ENCODE measurements at places on chromosomes 3 and 15.
A peak's percentile ranks its signal among the peaks of the same experiment; 100 is the strongest.

- no peak for DNase-seq
These were observed 83.3 kb downstream of the OCA2 start for GRCh38 chr15:28015855-28016254.

DNA sequence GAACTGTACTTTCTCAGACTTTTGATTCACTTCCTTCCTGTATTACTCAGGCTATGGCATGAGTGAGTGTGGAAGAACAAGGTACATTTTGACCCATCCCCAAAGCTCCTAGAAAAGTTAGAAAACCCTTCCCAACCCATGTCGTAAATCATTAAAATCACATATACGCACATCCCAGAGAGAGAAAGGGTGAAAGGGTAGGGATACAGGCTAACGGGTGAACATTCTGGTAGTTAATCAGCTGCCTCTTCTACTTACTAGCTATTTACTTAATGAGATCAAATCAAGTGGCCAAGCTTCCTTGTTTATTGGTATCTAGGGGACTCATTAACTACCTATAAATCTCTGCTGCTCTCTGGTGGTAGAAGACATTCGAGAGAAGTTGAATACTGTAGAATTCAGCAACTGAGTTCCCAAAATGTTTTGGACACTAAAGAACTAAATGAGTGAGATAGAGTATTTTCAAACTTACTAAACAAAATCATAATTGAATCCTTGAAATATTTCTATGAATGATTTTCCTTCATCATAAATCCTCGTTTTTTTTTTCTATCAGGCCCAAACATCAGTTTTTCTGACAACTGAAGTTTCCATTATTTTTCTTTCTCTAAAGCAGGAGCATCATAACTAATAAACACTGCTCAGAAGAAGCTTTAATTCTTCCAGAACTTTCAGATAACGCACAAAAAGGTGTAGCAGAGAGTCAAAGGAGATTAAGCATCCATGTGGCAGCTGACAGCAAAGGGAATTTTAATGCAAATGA lies 124.2 kb downstream of the IMPG2 start:
- peak; percentile 66 for DNase-seq

- no peak for DNase-seq
These were observed 447.2 kb upstream of the CCDC54 start for GRCh38 chr3:106930086-106930485.

DNA sequence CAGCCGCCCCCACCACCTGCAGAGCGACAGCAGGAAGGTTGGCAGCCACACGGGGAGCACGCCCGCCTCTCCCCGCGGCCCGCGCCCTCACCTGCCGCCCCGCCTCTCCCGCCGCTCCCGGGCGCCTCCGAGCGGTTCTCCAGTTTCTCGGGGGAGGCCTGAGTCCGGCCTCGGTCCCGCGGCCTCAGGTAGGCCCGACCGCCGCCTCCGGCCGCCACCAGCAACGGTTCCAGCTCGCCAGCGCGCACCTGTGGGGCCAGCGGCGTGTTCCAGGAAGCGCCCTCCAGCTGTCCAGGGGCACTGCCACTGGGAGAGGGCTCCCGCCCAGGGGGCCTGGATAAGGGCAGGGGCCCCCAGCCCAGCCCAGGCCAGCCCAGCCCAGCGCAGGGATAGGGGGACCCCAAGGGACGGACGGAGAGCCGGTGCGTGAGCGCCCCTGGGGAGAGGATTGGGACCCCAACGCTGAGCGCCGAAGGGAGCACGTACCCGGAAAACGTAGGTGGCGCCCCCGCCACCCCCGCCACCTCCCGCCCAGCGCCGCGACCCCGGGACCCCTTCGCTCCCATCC lies 2.2 kb downstream of the LTK start:
- DNase-seq: peak; percentile 28

- peak; percentile 37 for DNase-seq
These were observed 48.0 kb downstream of the TPRA1 start for GRCh38 chr3:127542441-127542952.

DNA sequence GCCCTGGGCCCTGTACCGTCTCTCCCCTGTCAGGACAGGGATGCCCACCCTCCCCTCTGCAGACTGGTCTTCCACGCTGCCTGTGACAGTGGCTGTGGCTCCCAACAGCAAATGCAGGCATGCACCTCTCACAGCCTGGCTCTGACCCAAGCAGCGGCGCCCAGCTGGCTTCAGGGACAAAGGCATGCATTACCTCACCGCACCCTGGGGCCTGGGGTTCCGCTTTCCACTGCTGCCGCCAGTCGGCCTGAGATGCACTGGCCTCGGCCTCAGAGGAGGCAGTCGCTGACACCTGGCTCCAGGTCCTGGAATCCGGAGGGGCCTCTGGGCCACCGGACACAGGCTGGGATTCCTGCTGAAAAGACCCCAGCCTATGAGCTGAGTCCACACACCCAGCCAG lies 70.3 kb downstream of the SCN5A start:
- no peak for DNase-seq

DNA sequence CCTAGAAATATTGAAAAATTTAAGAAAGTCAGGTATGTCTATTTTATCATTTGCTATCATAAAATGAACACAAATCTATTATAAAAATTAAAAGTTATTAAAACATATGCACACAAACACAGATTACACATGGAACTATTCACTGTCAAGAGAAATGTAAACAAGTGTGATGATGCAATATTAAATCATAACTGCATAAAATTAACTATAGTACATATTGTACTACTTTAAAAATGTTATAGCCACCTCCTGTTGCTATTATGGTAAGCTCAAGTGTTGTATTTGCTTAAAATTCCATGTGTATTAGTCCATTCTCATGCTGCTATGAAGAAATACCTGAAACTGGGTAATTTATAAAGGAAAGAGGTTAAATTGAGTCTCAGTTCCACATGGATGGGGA lies 54.7 kb upstream of the CMC1 start:
- DNase-seq: no peak

GRCh38 chr3:173153631-173154030 lies 12.6 kb upstream of the SPATA16 start:
- DNase-seq: no peak

DNA sequence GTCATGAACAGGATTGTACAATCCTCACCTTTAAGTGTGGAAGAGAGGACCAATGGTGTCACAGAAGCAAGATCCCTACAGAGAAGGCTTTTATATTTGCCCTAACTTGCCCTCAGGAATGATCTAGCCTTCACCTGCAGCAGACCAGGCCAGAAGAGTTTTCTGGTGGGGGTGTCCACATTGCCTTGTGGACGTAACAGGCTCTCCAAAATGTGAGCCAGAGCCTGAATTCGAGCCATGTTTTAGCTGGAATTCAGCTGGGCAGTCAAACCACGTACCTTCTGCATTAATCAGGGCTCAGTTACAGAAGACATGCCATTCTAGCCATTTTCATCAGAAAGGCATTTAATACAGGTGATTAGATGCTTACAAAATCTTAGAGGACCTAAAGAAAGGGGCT lies 23.6 kb upstream of the RAB7A start:
- no peak for DNase-seq

DNA sequence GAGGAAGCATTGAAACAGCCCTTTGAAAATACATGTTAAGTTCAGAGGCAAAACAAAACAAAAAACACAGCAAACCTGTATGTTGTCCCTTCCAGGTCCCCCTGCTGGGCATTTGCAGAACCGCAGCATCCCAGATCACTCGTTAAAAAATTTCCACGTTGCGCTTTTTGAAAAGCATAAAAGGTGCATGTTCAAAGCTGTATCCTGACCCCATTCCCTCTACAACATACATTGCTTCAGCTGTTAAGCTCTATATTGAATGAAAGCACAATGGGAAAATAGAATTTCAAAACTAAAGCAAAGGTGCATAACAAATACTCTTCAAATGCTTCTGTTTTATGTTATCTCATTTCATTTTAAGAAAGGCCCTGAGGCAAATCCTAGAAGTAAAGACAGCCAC lies 328.3 kb downstream of the THSD4 start:
- DNase-seq: peak; percentile 52

DNA sequence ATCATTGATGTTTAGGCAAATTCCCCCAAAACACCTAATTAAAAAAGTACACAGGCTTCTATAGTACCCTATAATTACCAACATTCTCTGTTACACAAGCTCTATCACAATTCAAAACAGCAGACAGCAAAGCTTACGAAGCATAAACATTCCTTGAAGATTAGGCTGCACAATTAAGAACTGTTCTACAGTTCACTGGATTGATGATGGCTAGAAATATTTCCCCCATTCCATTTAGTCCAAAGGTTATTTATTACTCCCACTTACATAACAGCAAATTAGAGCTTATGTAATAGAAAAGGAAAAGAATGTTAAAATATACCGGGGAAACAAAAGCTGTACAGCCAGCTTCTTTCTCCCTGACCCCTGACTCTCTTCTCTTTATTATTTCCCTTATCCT lies 49.3 kb downstream of the UACA start:
- no peak for DNase-seq

DNA sequence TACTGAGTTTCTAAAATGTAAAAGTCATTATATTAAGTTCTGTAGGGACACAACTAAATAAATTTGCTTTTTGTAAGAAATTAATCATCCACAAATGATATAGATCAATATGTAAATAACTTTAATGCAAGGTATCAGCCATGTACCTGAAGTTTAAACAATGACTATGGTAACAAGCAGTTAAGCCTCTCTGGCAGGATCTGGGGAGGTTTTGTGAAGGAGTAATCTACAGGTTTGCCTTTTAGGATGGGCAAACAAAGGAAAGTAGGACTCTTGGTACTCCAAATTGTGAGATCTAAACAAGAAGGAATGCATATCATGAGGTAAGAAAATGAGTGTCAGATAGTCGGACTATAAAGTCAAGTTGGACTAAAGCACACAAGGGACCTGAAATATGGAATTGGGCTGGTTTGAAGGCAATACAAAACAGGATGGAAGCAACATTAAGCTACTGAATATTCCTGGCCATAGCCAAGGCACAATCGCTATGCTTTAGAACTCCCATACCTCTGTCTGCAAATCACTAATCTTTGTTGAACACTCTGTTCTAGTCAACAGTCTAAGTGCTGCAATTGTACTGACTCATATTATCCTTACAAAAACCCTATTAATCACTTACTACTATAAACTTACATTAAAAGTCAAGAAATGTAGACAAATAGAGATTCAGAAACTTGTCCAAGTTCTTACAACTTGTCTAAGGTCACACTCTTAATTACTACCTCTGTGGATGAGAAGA lies 412.8 kb downstream of the DIPK2A start:
- no peak for DNase-seq

DNA sequence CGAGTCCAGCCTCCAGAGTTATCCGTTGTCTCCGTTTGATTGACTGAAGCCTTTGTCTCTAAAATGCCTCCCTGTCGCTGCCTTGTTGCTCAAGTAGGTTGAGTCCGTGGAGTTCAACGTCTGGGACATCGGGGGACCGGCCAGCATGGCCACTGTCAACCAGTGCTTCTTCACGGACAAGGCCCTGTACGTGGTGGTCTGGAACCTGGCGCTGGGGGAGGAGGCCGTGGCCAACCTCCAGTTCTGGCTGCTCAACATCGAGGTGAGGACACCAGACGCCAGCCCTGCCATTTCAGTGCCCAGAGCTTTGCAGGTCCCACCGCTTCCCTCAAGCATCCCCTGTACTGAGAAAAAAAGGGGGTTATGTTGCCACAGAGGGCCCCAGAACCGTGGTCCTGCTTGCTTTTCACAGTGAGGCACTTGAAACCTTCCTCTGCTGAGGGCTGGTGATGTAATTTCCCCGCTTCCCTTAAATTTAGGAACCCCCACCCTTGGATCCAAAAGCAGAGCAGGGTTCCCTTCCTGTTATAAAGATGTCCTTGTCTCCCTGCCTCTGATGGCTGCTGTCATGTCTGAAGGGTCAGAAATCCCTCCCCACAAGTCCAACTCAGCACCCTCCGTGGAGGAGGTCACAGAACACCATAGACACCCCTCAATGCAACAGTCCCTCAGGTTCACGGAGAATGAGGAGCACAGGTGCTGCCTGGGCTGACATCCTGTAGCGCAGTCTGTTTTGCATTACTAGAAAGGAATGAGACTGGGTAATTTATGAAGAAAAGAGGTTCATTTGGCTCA lies 105.7 kb downstream of the LRRK1 start:
- DNase-seq: no peak

DNA sequence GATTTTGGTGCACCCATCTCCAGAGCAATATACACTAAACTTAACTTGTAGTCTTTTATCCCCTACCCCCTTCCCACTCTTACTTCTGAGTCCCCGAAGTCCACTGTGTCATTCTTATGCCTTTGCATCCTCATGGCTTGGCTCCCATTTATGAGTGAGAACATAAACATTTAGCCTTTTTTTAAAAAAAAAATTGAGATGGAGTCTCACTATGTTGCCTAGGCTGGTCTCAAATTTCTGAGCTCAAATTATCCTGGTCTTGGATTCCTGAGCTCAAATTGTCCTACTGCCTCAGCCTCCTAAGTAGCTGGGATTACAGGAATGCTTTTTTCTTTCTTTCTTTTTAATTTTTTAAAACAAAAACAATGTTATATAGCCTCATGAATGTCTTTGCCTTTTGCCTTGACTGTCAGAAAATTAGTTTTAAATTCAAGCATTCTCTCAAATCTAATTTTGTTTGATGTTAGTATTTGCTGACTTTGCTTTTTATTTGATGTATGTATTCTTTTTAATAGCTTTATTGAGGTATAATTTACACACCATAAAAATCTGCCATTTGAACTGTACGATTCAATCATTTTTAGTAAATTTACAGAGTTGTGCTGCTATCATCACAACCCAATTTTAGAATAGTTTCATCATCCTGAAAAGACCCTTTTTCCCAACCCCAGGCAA lies 46.9 kb downstream of the NFKBIZ start:
- DNase-seq: no peak

DNA sequence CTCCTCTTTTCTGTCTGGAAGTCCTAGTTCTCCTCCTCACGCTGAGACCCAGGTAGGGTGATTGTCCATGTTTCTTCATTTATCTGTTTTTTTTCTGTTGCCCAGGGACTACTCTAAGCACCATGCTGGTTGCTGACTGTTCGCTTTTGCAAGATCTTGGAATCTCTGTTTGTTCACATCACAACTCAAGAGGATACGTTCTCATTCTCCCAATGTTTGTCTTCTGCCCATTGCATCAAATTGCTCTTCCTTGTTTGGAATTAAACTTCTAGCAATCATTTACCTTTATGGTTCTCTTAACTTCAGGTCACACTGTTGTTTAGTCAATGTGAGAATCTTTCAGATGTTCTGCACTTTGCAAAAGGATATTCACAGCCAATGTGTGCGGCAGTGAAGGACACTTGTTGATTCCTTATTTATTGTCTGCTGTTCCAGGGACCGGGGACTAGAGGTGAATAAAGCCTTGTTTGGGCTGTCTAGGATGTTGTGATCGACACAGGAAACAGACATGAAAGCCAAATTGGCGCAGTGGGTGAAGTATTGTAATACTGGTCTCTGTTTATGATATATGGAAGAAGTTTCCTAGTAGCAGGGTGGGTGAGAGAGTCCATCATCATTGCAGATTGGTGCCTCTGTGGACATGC lies 24.5 kb downstream of the LPP start:
- no peak for DNase-seq

- peak; percentile 86 for DNase-seq
These were observed 54.7 kb downstream of the ETV5 start for GRCh38 chr3:186053954-186054791.

DNA sequence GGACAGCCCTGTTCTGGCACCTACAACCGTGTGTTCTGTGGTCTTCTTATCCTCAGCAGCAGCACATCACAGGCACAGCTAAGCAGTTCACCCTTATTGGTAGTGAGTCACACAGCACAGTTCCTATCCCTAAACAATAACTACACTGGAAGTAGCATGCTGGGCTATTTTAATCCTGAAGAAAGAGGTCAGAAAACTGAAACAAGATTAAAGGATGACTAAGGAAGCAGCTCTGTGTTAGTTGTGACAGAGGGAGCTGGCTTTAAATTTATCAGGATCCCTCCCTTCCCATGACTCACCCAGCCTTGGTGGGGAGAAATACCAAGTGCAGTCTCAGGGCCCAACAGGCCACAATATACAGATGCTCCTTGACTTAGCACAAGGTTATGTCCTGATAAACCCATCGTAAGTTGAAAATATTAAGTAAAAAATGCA lies 144.3 kb downstream of the ERC2 start:
- DNase-seq: no peak
